ENCODE measurements at places on chromosomes 16 and 17.

DNA sequence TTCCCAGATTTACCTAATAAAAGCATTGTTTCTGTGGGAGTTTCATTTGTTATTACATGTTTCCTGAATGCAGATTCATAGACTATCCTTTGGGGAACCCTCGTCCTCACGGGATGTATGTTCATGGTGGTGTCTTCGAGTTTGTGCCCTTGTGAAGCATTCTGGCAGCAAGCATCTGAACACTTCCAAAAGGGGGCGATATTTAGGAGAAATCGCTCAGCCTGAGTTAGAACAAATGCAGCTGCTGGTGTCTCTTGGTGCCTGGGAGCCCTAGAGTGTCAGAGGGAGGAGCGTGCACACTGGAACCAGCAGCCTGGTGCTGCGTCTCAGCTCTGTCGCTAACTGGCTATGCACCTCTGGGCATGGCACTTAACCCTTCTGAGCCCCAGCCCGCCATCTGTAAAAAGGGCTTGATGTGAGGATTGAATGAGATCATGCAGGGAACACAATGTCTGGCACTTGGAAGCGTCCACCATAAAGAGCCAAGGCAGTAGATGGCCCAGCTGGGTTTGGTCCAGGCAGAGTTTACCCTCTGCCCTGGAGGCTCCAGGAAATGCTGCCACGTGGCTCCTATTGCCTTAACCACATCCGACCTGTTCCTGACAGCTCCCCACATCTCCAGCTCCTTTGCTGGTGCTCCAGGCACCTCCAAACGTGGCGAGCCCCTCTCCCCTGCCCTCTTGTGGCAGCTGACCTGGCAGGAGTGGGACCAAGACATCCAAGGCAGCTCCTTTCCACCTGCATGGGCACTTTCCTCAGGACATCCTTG, 25.0 kb upstream of the C16orf78 start:
- DNase-seq: no peak

GRCh38 chr16:87202346-87202745, 114.8 kb downstream of the C16orf95 start:
- DNase-seq: no peak

- DNase-seq: no peak
Measured at GRCh38 chr16:86016201-86016965, 117.4 kb downstream of the IRF8 start.

- no peak for DNase-seq
Measured at GRCh38 chr16:57500578-57501111, 14.4 kb upstream of the DOK4 start.

DNA sequence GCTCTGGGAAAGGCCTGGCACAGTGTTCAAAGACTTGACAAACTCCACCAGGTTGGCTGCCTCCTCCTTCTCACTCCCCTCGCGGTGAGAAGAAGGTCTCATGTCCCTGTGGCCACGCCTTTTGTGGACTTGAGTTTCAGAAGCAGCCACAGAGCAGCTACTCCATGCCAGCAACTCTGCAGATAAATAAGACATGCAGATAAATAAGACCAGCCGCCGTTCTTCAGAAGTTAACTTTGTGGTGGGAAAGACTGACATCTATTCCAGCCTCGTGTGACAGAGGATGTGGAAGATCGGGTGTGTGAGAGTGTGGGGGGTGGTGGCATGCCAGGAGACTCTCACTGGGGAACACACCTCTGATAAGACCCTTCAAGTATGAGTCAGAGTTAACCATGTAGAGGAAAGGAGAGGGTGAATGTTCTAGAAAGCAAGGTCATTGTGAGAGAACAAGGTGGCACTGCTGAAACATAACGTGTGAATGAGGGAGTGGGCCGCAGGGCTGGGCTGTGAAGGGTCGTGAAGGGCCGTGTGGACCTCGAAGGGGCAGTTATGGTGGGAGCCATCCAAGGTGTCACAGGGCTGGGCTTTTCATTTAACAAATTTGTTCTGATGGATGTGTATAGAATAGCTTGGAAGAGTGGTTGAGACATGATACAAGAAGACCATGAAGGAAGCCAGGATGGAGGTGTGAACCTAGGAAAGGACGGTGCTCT, 830 bp downstream of the SPACA3 start:
- no peak for DNase-seq

All from activated CD4-positive, CD25-positive, alpha-beta regulatory T cell treated with anti-CD3 and anti-CD28 coated beads, Interleukin-2, amount 50 U/mL, for 16 hours (primary cell).